ENCODE measurements at places on chromosomes 2 and 18. TPM values are rescaled to one million over a fixed set of nuclear protein-coding genes. Genes with fewer than 3 reads are reported as not detected.

CPO gene
- not detected for total RNA-seq

ITGA6 gene
- total RNA-seq, result 124 TPM

TRAF3IP1 gene
- 12.2 TPM for total RNA-seq

GDF7 gene
- 0.19 TPM for total RNA-seq

IHH gene
- total RNA-seq, result not detected

GRCh38 chr2:157053876-157054275 lies 203.6 kb upstream of the GALNT5 start:
- no peaks in the 10 kb centered on the region for H3K27me3 ChIP-seq
- H3K27ac ChIP-seq, result no peak overlapping the region
- no peak for DNase-seq
- no peaks in the 10 kb centered on the region for H3K4me1 ChIP-seq
- no peak overlapping the region for H3K4me3 ChIP-seq
- H3K36me3 ChIP-seq, result no peaks in the 10 kb centered on the region

GRCh38 chr2:159860581-159861310 lies 62.7 kb upstream of the CD302 start:
- no peaks in the 10 kb centered on the region for H3K36me3 ChIP-seq
- H3K4me1 ChIP-seq, result peaks cover 5% of the 10 kb centered on the region
- H3K27me3 ChIP-seq, result no peaks in the 10 kb centered on the region
- DNase-seq, result no peak
- no peak overlapping the region for H3K27ac ChIP-seq

GRCh38 chr18:24443870-24444269 lies 16.6 kb upstream of the HRH4 start:
- no peaks in the 10 kb centered on the region for H3K27me3 ChIP-seq
- no peaks in the 10 kb centered on the region for H3K4me1 ChIP-seq
- no peak for DNase-seq
- H3K36me3 ChIP-seq, result peaks cover 48% of the 10 kb centered on the region
- no peak overlapping the region for H3K4me3 ChIP-seq
- H3K27ac ChIP-seq, result no peak overlapping the region

GRCh38 chr2:203909261-203909967 lies 27.1 kb upstream of the ICOS start:
- no peaks in the 10 kb centered on the region for H3K4me1 ChIP-seq
- no peaks in the 10 kb centered on the region for H3K27me3 ChIP-seq
- no peak overlapping the region for H3K4me3 ChIP-seq
